ENCODE measurements at places on chromosomes 2 and 18.

DNA sequence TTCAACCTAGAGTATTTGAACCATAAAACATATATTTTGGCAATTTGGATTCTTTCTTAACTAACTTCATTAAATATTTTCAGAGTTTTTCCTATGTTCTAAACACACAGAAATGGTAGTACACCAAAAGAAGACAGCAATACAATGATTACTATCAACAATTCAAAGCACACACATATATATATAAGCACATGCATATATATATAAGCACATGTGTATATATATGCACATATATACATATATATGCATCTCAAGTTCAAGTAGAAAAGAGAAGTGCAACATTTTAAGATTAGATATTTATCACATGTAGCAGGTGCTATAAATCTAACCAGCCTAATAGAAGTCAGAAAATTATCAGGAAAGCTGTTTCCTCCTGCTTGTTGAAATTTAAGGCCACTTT is 320.9 kb upstream of the FSIP2 start:
- DNase-seq = no peak

DNA sequence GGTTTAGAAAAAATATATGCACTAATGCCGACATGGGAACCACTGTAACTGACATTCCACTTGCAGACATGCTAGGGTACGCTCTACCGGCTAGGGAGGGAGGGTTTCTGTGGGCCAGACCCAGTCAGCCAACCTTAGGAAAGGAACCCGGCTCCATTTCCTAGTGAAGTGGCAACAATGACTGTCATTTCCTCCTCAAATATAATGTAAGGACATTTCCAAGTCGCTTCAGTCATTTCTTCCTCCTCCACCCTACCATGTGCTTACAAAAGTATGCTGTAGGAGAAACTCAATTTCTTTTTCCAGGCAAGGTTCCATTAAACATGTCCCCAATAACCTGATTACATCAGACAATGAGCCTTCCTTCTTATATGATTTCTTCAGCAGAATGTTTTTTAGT is 64.3 kb upstream of the PSMD14 start:
- DNase-seq = no peak

GRCh38 chr2:3427272-3427671 is 47.8 kb downstream of the TRAPPC12 start:
- no peak for DNase-seq

DNA sequence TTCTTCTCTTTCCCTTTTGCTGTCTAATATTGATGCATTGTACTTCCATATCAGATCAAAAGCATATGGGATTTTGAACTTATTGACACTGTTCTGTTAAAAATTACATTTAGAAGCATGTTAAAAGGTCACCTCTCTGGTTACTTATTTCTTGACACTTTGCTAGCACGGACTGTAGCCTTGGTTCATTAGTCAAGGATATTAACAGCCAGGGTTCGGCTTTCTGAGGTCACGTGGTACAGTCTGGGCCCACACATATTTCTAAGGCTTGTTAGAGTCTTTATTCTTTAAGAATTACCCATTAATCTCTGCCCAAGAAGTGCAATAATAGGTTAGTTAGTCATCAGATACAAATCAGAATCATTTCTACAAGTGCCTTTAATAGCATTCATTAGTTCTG is 1035.8 kb upstream of the FANCL start:
- no peak for DNase-seq

All from NK-92 treated with Interleukin-12 subunit alpha and Interleukin-12 subunit beta, amount 100 ng/mL, for 24 hours (cell line).